ENCODE measurements at places on chromosomes 13 and 19. TPM values are rescaled to one million over a fixed set of nuclear protein-coding genes. Genes with fewer than 3 reads are reported as not detected.

- no peak for DNase-seq
Observed at GRCh38 chr19:43462785-43463380, 2.5 kb downstream of the LYPD3 start.

DNA sequence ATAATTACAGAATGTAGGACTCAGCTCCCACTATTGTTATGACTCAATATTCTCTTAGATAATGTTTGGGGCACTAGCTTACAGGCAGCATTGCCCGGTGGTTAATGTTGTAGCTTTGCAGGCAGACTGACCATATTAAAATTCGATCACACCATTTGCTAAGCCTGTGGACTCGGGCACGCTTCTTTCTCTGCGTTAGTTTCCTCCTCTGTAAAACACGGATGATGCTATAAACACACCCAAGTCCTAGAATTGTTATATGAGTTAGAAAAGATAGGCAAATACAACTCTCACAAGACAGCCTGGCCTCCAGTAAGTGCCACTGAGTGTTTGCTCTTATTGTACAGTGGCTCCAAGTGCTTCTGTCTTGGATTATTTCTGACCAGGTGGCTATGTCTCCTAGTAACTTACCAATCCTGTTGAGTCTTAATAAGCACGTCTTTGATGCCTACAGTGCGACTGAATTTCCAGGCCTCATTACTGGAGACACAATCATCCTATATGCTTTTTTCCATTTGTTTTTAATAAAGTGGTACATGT is 50.0 kb upstream of the ALOX5AP start:
- DNase-seq: peak; percentile 31

DNA sequence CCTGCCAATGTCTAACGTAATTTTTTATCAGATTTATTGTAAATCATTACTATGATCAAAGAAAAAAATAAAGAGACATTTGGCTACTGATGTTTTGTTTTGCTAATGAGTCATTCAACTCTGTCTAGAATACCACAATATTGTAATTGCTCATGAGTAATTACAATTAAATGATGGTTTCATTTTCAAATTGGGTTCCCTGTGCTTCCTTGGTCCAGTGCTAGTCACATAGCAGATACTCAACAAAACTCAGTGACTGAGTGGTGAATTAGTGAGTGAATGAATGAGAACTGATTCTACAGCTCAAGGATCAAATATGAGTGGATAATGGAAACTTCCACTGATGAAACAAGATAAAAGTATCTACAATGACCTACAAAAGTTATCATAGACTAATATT is 304.7 kb downstream of the POU4F1 start:
- DNase-seq: no peak

DNA sequence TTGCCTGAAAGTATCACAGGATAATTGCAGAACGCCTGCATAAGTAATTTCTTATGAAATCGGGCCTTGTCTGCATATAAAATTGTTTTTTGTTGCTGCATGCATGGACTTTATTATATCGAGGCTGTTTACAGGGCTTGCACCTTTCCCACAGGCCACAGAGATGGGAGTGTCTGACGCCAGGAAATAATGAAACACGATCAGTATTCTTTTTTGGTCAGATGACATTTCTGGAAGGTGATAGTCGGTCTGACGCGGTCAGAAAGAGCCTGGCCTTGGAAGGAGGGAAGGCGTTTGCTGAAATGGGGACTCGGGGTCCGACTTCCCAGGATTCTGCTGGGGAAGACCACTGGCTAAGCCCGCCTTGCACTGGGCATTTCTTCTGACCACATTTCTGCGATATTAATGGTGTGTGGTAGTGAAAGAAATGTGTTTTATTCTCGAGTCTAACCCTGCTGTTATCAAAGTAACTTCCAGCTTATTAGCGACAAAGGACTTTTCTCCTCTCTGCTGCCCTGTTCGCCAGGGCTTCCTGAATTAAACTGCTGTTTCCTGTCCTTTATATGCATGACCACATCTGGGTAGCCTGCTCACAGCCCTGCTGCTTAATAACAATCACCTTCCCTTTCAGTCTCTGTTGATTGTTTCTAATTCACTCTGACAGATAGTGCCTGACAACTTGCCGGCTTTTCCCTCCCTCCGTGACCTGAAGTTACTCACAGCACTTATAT is 11.6 kb upstream of the ZNF536 start:
- peak; percentile 30 for DNase-seq

- peak; percentile 86 for DNase-seq
Observed at GRCh38 chr19:14081797-14082674, 3.5 kb downstream of the C19orf67 start.

GRCh38 chr13:110377826-110378201 is 70.7 kb downstream of the COL4A2 start:
- no peak for DNase-seq

- DNase-seq: peak; percentile 44
Observed at GRCh38 chr13:31846961-31847752, 107.8 kb downstream of the RXFP2 start.

- DNase-seq: no peak
Observed at GRCh38 chr19:38915329-38916321, 3.6 kb upstream of the CCER2 start.

GRCh38 chr13:41756198-41756880 is 204.6 kb downstream of the VWA8 start:
- DNase-seq: no peak

DNA sequence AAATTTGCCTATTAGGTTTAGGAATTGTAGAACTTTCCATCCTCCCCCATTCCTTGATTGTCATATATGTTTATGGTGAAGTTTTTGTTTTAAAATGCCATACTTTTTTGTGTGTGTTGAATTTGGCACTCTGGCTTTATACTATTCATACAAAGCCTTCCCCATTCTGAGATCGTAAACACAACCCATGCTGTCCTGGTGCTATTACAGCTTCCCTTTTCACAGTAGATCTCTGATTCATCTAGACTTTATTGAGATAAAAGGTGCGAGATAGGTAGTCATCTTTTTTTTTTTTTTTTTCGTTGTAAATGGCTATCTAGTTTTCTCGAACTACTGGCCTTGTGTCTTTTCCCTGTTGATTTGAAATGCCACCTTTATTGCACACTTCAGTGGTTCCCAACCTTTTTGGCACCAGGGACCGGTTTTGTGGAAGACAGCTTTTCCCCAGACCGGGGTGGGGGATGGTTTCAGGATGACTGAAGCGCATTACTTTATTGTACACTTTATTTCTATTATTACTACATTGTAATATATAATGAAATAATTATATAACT is 94.6 kb downstream of the LRCH1 start:
- DNase-seq: no peak

DNA sequence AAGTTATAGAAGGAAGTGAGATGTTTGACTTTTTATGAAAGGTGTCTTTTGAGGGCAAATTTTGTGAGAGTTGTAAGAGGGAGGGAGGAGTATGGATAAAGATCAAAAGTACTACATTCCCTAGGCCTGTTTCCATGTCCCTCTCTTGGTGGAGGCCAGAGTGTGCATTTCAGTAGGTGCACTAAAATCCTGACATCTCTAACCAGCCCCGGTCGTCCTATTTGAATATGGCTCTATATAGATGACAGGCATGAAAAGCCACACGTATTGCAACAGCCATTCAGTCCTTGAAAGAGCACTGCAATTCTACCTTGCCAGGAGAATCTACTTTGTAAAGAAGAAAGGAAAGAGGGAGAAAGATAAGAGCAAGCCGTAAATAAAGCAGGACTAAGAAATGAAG is 510.1 kb downstream of the IRS2 start:
- no peak for DNase-seq

DNA sequence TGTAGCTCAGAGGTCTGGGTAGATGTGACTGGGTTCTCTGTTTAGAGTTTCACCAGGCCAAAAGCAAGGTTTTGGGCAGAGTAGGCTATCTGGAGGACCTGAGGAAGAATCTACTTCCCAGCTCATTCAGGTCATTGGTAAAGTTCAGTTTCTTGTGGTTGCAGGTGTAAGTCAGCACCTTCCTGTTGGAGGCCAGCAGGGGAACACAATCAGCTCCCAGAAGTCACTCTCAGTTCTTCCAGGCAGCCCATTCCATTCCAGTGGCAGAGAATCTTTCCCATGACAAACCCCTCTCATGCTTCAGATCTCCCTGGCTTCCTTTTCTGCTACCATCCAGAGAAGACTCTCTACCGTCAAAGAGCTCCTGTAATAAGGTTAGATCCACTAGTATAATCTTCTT is 176.2 kb upstream of the UFM1 start:
- DNase-seq: no peak

DNA sequence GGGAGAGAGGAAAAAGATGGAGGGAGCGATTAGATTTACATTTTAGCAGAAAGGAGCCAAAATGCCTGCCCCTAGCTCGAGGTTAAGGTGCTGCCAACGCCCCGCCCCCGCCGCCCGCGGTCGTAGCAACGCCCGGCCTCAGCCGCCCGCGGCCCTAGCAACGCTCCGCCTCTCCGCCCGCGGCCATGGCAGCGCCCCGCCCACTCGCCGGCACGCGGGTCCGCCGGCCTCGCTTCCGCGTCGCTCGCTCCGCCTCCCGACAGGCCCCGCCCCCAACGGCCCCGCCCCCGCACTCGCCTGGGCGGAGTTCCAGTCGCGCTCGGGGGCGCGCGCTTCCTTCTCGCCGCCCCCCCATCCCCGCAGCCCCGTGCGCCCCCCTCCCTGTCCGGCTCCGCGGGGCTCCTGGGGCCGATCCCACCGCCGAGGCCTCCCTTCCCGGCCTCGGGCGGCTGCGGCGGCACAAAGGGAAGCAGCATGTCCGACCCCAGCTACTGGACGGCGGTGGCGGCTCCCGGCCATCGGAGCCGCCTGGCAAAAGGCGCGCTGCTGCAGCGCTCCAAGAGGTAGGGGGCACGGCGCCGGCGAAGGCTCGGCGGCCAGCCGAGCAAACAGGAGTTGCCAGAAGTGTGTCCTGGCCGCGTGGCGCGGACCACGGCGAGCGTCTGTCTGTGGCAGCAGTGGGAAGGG is 20.3 kb downstream of the MAST3 start:
- DNase-seq: peak; percentile 88

GRCh38 chr19:15869109-15869555 is 28.7 kb downstream of the CYP4F2 start:
- peak; percentile 69 for DNase-seq

- DNase-seq: no peak
Observed at GRCh38 chr13:23750383-23751121, 138.6 kb downstream of the MIPEP start.

- peak; percentile 90 for DNase-seq
Observed at GRCh38 chr19:13849991-13850909, 26.7 kb upstream of the NANOS3 start.

DNA sequence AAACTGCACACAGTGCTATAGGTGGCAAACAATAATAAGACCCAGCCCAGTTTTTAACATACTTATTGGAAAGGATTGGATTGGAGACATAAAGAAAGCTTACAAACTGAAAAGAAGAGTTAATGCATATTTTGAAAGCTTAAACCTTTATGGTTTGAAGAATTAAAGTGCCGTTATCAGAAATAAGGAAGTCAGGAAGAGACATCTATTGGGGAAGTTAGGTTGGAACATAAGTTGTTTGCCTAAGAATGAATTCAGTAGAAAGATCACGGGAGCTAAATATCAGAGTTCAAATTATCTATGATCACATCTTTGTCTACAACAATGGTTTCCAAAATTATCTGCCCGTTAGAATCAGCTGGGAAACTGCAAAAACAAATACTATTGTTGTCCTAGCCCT is 767.9 kb downstream of the PCDH9 start:
- DNase-seq: no peak

GRCh38 chr13:111245576-111246384 is 74.7 kb upstream of the TEX29 start:
- no peak for DNase-seq

DNA sequence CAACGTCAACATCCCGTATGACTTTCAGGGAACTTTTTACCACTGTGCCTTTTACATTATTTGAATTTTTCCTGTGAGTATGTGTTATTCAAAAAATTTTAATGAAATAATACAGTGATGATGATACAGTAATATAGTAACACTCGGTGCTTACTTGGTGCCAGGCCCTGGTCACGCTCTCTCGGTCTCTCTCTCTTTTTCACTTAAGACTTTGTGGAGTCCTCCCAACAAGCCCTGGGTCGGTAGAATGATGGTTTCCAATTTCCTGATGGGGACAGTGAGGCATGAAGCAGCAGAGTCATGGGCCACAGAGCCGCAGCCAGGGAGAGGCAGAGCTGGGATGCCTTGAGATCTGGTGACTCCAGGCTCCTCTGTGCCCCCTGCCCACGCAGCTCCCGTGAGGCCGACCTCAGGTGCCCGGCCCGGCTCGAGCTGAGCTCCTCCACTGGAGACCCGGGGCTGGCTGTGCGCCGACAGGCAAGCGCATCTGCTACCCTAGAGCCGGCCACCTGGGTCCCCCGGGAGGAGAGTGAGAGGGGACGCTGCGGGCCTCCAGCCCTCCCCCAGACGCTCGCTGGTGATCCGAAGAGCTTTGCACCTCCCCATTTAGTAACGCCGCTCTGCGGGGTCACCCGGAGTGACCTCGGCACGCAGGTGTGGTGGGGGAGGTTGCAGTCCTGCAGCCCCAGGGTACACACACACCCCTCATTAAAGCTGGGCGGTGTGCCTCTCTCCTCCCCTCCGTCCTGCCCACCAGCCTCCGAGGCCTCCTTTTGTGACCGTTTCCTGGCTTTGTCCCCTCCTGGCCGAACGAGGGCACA is 4.4 kb upstream of the SBK3 start:
- peak; percentile 57 for DNase-seq

DNA sequence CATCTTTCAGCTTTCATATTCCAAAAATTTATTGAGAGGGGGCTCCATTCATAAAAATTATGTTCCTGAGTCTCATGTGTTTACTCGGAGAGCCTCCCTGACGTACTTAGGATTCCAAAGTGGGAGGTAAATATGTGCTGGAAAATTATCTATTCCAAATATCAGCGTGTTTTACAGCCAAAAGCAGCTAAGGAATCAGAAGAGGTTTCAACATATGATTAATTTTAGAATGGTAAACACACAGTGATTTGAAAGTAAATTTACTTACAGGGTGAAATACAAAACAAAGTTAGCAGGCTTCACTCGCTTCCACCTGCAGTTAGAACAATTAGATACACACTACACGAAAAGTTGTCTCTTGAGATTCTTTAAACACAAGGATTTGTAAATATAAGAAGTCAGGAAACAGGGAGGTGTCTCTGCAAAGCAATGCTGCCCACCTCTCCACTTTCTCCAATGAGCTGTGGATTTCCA is 313.8 kb upstream of the NBEA start:
- no peak for DNase-seq

The OR10H4 gene
- not detected for total RNA-seq

The RFPL4A gene
- total RNA-seq: 1.1 TPM

The DMKN gene
- total RNA-seq: not detected

The GDF15 gene
- 17.5 TPM for total RNA-seq

The KLF16 gene
- total RNA-seq: 5.8 TPM

The SHC2 gene
- 0.23 TPM for total RNA-seq

The CEBPA gene
- total RNA-seq: 5.9 TPM
